ENCODE measurements at places on chromosomes 6 and 20.
A peak's percentile ranks its signal among the peaks of the same experiment; 100 is the strongest.

DNA sequence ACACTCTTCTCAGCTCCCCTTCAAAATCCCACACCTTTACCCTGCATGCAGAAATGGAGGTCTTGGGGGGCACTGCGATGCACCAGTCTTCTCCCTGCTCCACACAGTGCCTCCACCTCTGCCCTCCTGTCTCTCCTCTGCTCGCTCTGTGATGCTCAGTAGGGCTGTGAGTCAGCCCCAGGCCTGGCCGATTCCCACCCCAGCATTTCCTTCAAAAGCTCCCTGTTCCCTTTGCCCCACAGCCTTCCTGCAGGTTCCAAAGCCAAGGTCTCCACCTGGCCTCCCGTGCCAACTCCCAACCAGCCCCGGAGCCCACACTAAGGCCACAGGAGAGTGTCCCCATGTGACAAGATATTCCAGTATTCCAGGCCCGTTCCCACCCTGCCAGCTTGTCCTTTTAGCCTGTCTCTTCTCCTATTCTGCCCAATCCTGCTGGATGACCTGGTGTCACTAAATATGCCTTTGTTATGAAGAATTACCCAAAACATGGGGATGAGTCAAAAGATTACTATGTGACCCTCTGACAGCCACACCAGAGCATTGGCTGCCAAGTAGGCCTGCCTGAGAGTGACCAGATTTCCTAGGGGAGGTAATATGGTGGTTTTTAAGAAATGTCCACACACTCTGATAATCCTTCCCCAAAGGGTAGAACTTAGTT is 118.9 kb upstream of the NXT1 start:
- DNase-seq = peak; percentile 70

DNA sequence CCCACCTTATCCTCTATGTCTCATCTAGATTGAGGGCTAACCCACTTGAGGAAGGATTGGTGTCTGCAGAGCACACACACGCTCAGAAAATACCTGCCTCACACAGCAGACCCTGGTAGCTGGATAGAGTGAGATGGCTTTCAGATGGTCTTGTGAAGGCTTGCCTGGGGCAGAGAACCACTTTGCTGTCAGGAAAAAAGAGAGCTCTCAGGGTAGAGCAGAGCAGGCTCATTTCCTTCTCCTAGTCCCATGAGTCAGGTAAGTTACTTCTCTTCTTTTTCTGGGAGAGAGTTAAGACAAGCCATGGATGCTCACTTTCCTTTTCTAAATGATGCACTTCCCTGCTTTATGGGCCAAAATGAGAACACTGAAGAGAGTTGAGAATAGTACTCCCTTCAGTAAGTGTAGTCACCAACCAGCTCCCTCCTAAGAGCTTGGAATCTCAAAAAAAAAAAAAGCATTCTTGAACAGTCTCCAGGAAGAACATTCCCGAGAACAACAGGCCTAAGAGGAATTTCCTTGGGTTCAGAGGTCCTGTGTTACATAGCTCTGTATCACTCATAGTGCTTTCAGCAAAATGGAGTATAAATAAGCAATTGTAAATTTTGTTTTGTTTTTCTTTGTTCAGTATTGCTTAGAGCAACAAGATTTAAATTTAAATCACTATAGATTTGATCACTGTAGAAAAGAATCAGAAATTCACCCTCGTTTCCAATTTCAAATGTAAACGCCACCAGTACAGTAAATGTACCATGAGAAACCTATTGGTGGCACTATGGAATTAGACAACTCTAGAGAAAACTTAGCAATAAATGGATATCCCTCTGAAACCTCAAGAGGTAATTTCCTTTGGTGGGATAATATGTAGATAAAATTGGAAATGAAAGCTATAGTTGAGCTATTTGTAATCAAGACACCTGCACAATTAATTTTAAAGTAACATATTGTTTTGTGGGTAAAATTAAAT is 530.3 kb downstream of the RFPL4B start:
- DNase-seq = peak; percentile 96

DNA sequence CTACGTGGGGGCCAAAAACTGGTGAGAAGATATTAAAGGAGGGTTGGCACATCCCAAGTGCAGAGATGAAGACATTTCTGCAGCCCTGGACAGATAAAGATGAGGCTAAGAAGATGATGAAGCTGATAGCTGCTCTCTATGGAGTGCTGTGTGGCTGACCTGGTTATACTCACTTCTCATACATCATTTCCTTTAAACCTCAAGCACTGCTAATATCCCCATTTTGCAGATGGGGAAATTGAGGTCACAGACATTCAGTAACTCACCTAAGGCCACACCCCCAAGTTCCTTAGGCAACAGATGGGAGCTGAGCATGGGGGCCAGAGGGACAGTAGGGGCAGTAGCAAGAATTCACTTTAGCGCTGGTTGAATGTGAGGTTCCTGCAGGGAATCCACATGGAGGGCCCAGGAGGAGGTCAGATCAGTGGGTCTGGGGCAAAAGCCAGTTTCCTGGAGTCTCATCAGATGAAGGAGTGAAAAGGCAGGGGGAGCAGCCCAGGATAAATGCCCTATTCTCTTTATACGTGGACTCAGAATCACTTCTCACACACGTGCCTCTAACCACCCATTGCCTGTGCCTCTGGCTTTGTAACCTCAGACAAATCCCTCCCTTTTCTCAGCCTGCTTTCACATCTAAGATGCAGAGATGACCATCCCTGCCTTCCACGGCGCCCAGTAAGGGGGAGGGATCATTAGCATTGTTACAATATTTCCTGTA is 125.8 kb downstream of the NFATC2 start:
- no peak for DNase-seq

GRCh38 chr6:22189946-22190345 is 106.9 kb downstream of the PRL start:
- no peak for DNase-seq

- peak; percentile 31 for DNase-seq
Observed at GRCh38 chr6:111711476-111711875, 105.8 kb upstream of the TRAF3IP2 start.

Measured in fibroblast of skin of back (primary cell).